Neural crest cell (in vitro differentiated cells): ENCODE measurements at places on chromosomes 2 and 18. TPM values are rescaled to one million over a fixed set of nuclear protein-coding genes. Genes with fewer than 3 reads are reported as not detected.

Gene NAB1
- 42.4 and 48.8 TPM in 2 replicates for total RNA-seq

Gene TET3
- total RNA-seq = 30.2 and 30.3 TPM in 2 replicates

Gene GPBAR1
- total RNA-seq = 0.14 TPM in 1 of 2 replicates, not detected in the other

Gene CD207
- not detected in 2 replicates for total RNA-seq

Gene CGREF1
- 1.3 and 2.1 TPM in 2 replicates for total RNA-seq

Gene LYG2
- total RNA-seq = not detected in 2 replicates

Gene RHBDD1
- 34.3 and 39.7 TPM in 2 replicates for total RNA-seq

Gene EFEMP1
- 3.8 and 4.1 TPM in 2 replicates for total RNA-seq

Gene LCT
- total RNA-seq = 0.14 and 0.19 TPM in 2 replicates

Gene KIAA2012
- 0.07 and 0.34 TPM in 2 replicates for total RNA-seq

Gene CCBE1
- total RNA-seq = 0.18 and 0.33 TPM in 2 replicates

Gene NT5DC4
- total RNA-seq = not detected in 2 replicates

- no peak for DNase-seq
Measured at GRCh38 chr2:26899500-26900164, 51.7 kb downstream of the DPYSL5 start.

DNA sequence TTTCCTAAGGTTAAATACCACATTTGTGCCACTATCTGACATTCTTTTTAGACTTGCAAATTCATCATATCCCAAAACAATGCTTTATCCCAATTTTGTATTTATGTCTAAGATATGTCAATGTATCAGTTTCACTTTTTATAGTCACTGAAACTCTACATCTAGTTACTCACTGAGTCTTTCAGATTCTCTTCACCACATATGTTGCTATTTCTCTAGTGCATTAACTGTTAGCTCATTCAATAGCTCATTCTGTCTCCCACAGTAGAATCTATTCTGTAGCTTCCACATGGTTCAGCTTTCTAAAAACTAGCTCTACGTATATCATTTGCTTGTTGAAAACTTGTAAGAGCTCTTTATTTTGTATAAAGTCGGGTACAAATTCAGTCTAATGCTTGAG lies 1420.6 kb upstream of the NXPH2 start:
- no peak for DNase-seq

DNA sequence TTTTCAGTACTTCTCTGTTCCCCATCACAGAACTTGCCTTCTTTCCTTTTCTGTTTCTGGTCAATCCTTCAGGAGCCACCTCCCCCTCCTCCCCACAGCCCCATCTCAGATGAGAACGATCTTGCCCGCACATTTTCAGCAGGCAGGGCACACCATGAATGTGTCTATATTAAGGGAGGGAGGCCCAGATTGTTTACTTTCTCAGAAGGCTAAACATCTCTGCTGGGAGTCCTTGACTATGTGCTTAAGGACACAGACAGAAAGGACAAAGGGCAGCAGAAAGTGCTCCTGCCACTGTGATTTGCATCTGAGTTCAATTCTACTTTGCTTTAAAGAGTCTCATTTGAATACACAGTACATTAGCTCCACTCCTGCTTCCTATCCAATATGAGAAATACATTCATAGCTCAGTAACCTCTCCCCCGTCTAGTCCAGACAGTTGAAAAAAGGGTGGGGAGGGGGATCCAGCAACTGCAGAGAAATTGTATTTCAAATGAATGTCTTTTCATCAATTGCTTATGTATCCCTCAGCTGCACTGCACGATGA lies 175.0 kb upstream of the PARD3B start:
- no peak for DNase-seq

DNA sequence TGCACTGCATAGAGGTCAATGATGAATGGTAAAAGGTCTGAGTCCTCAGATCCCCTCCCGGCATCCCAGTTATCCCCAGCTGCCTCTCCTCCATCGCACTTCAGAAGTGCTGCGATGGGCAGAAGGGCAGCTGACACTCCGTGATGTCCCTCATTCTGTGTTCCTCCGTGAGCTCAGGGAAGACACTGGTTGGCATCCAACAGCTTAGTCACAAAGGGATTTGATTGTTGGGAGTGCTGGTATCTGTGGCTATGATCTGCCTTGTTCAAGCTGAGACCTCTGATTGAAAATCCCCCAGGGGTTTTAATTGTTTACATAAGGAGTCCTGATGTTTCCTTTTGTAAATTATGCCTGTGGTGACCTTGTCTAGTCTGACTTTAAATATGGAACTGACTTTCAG lies 19.0 kb upstream of the SAG start:
- DNase-seq = no peak

DNA sequence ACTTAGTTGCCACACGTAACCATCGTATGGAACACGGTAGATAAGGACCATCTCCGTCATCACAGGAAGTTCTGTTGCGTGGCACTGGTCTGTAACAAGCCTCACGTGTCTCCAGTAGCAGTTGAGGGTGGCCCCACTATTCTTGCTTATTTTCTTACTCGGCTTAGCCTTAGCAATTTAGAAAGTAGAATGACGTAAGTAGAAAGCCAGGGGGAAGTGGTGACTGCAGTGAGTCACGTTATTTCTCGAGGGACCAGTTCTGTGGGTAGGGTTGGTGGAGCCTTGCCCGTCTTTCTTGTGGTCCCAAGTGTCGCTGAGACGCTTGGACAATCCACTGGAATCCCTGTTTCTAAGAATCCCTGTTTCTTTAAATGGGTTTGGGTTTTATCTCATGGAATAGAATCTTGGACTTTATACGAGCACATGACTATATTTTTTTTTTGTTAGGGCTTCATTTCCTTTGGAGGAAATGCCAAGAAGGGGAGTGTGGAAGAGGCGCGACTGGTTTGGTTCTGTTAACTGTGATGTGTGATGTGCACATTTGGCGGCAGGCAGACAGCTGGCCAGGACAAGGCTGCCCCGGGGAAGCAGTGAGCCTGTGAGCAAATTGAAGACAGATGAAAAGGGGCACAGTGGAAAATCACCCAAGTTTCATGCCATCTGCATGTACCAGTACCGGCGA lies 96.2 kb downstream of the CABLES1 start:
- DNase-seq = no peak

DNA sequence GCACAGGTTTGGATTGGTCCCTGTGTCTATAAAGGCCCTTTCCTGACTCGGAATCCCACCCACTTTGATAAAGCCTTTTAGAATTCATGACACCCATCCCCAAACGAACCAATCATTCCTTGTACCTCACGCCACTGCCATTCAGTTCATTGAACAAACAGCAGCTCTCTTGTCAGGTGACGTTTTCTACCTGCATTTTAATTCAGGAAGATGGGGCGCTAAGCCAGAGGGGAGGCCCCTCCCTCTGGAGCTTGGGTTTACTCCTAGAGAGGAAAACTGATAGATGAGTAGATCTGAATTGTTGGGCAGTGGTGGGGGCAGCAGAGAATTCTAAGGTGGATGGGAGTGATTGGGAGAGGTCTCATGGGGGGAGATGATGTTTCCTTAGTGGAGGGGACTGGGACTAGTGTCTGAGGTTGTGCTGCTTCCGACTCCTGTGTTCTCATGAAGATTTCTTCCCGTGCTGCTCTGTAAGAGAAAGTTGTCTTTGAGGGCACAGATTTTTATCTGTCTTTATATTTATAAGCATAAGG lies 9.6 kb downstream of the RRM2 start:
- no peak for DNase-seq

- DNase-seq = no peak
Measured at GRCh38 chr2:192604295-192604694, 409.6 kb upstream of the TMEFF2 start.

- peak; percentile 36 for DNase-seq
Measured at GRCh38 chr2:211745295-211746097, 793.1 kb downstream of the ERBB4 start.

DNA sequence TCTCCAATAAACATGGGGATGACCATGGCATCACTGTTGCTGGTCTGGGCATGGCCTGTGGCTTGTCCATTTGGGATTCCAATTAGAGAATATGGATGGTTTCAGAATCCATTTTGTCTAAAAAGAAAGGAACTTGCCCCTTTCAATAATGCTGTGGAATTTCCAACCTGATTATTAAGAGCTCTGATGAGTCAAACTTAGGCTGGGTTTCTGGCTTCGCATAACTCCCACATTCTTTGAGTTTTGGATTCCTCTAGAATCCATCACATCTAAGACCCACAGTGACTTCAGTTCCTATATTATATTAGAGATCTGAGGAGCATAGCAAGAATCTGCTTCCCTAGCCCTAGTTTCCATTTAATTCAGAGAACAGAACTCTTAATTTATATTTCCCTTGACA lies 531.5 kb downstream of the TNS1 start:
- DNase-seq = no peak

- DNase-seq = peak; percentile 45
Measured at GRCh38 chr2:195318440-195319111, 338.4 kb upstream of the SLC39A10 start.

DNA sequence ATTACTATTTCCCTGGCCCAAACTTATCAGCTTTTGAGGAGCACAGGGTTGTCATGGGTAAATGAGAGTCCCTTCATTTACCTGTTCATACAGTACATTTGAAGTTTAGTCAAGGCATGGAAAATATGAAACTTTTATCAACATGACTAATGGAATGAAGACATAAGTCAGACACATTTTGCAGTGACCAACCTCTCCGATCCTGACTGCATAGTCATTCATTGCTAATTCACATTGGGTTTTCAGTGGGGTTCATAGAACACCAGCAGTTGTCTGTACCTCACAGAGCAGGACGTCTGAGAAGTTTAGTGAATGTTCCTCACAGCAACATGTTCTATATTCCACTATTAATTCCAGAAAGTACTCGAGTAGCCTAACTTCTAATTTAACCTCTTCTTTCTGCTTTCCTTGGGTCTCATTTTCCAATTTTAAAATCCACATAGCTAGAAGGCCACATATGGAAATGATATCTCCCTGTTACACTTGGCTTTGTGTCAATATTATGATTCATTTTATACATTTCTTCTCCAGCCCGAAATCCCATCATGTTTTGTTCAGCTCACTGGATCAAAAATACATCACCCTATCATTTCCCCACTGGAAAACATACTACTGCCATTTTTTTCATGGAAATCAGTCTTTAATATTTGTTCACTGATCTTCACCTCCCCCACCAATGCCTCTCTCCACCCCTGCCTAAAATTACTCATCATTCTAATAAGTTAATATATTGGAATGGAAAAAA lies 65.9 kb downstream of the CDH20 start:
- DNase-seq = no peak

GRCh38 chr2:43059183-43059897 lies 167.1 kb downstream of the ZFP36L2 start:
- DNase-seq = no peak

- no peak for DNase-seq
Measured at GRCh38 chr2:84417453-84418145, 41.5 kb downstream of the SUCLG1 start.

- no peak for DNase-seq
Measured at GRCh38 chr2:109422758-109423500, 190.8 kb downstream of the SEPTIN10 start.

DNA sequence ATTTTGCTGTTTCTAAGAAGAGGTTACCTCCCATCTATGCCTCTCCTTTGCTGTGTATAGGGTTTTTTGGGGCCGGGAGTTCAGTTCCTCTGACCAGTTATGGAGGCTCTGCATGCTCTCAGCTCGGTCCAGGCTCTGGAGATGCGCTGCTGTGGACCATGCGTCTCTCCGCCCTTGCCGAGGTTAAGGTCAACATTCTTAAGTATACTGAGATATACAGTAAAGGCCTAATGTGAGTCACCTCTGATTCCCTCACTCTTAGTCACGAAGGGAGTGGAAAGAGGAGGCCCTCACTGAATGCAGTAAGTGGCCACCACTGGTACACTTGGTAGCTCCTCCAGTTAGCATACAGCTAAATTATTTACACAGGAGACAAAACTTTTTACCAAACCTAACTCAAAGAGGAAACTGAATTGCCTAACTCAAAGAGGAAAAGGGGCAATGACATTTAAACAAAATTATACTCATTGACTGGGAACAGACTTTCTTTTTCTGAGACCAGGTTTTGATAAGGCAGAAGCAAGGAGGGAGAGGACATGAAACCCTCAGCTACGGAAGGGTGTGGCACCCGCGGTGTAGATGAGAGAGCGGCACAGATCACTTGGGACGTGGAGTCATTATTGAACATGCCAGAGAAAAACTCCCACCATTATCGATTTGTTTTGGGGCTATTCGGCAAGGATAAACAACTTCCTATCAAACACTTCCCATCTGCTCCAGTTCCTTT lies 98.7 kb downstream of the COPS8 start:
- no peak for DNase-seq

- DNase-seq = no peak
Measured at GRCh38 chr2:95323347-95324155, 26.4 kb downstream of the KCNIP3 start.

GRCh38 chr2:22801970-22802369 lies 583.0 kb upstream of the KLHL29 start:
- no peak for DNase-seq

- DNase-seq = no peak
Measured at GRCh38 chr18:47501946-47502345, 250.5 kb upstream of the SKOR2 start.

DNA sequence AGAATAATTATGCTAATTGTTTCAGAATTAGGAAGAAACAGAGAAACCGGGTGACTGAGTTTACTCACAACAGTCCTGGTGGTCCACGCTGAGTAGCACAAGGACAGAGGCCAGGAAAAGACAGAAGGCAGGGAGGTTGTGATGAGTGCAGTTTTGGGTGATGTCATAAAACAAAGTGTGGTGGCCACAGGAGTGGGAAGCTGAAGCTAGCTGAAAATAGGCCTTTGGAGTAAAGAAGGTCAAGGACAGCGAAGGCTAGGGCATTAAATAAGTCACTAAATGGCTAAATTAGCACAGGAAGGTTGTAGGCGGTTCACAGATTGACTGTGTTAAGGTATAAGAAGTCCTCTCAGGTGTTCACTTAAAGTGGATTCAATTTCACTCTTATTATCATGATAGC lies 120.9 kb upstream of the TTN start:
- no peak for DNase-seq

DNA sequence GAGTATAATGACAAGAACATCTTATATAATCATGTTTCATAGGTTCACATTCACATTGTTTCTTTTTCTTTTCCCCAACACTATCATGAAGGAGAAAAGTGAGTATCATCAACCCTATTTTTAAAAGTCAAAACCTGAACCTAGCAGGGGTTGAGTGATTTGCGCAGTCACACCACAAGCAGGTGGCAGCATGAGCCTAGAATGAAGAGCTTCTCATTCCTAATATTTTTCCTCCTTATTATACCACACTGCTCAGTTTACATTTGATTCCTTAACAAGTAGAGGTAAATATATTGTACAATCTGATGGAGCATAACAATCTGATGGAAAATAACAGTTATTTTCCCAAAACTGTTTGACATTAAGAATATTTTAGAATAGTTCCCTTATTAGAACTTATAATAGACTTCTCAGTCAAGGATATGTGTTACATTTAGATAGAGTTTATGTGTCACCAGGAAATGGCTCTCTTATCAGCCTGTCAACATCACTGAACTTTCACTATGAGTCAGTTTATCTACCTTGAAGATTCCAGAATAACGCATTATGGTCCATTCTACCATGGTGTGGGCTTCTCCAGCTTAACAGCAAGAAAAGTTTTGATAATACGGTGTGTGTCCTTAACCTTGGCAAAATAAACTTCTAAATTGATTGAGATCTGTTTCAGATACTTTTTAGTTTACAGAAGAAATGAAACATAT lies 119.5 kb downstream of the NEB start:
- no peak for DNase-seq

GRCh38 chr2:223997938-223998337 lies 40.7 kb downstream of the MRPL44 start:
- DNase-seq = no peak
